Sciatic nerve (tissue), 2 donors: ENCODE measurements at places on chromosomes 6 and 20. TPM values are rescaled to one million over a fixed set of nuclear protein-coding genes. Genes with fewer than 3 reads are reported as not detected.

SNRPB2 gene
- total RNA-seq, result 42.0 TPM

CHRNA4 gene
- 0.80 TPM for total RNA-seq

SPEF1 gene
- not detected for total RNA-seq

DSTN gene
- 268 TPM for total RNA-seq

SMPDL3A gene
- total RNA-seq, result 9.3 TPM

RSPO3 gene
- 17.2 TPM for total RNA-seq

ABRACL gene
- total RNA-seq, result 8.5 TPM

INSM1 gene
- total RNA-seq, result not detected

LYRM2 gene
- total RNA-seq, result 29.8 TPM

HDGFL1 gene
- total RNA-seq, result not detected

PRDM13 gene
- not detected for total RNA-seq

RIPPLY2 gene
- 0.80 TPM for total RNA-seq

ALDH8A1 gene
- 3.3 TPM for total RNA-seq

BPI gene
- 2.3 TPM for total RNA-seq

ANKRD66 gene
- total RNA-seq, result not detected

MRAP2 gene
- 10.3 TPM for total RNA-seq

HCK gene
- 24.0 TPM for total RNA-seq

DPPA5 gene
- not detected for total RNA-seq

TMC2 gene
- 0.22 TPM for total RNA-seq

AIF1 gene
- 50.6 TPM for total RNA-seq

CASS4 gene
- 2.4 TPM for total RNA-seq

PSMB1 gene
- total RNA-seq, result 108 TPM

BICRAL gene
- total RNA-seq, result 27.7 TPM
